Left cardiac atrium (tissue), 4 donors: ENCODE measurements at places on chromosomes 3 and 15.

- no peak for DNase-seq
These were observed 286.3 kb downstream of the ZNF385D start for GRCh38 chr3:21464746-21465145.

- DNase-seq, result no peak
These were observed 38.9 kb upstream of the PIAS1 start for GRCh38 chr15:68015244-68015643.

GRCh38 chr15:82952158-82953081 is at the start of gene HOMER2:
HOMER2 (minus strand) TSS chr15:82952720; CDS start chr15:82952535, 185 bp downstream.
- peak; percentile 25 for DNase-seq

- DNase-seq, result no peak
These were observed 18.8 kb downstream of the ACKR4 start for GRCh38 chr3:132615881-132616280.

GRCh38 chr3:150384296-150385212 is 23.5 kb upstream of the TSC22D2 start:
- peak; percentile 31 for DNase-seq

DNA sequence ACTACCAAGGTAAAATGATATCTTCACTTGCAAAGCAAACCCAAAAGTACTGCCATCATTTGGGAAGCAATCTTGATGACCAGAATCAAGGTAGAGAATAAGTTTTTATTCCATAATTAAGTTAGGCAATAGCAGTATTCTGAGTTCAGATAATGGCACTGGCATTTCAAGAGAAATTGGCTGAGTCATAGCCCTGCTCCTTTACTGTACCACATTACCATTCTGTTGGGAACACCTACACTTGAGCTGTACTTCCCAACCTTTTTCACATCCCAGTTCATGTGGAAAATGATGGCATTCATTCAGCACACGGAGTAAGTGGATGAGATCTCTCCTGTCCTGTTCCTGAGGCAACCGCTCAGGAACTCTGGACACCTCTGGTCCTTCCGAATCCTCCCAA is 311.6 kb upstream of the TPRG1 start:
- DNase-seq, result no peak

DNA sequence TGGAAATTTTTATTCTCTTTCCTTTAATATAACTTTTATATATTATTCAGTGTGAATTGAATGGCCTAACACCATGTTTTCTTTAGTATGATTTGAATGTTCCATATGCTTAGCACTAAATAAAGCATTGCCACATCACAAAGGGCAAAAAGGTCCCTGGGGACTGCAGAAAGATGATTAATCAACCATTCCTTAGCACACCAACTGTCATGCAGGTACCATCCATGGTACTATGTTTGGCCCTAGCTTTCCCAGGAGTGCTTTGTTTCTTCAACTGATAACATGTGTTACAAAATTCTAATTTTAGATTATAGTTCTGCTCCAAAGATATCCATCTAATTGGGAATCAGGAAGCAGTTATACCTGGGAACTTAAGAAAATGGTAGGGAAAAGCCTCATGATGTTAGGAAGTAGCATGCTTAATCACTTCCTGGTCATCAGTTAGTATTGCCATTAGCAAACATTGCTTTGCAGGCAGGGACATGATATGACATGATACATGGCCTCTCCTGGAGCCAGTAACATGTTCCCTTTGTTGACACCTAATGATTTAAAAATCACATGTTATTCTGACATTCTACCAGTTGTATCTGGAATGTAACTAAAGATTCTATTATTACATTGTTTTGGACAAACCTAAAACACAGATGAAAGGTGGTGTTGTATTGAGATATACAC is 712.6 kb upstream of the GBE1 start:
- DNase-seq, result no peak

- DNase-seq, result peak; percentile 39
These were observed 105.1 kb upstream of the BCL6 start for GRCh38 chr3:187850258-187850921.

- no peak for DNase-seq
These were observed 622.8 kb upstream of the AGTR1 start for GRCh38 chr3:148074946-148075345.

DNA sequence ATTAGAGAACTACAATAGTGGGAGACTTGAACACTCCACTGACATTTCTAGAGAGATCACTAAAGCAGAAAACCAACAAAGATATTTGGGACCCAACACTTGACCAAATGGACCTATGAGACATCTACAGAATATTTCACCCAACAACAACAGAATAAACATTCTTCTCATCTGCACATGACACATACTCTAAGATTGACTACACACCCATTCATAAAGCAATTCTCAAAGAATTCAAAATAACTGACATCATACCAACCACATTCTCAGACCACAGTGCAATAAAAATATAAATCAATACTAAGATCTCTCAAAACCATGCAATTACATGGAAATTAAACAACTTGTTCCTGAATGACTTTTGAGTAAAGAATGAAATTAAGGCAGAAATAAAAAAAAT is 473.7 kb downstream of the LPP start:
- DNase-seq, result no peak

- no peak for DNase-seq
These were observed 740 bp upstream of the NSMCE3 start for GRCh38 chr15:29270169-29270955.

DNA sequence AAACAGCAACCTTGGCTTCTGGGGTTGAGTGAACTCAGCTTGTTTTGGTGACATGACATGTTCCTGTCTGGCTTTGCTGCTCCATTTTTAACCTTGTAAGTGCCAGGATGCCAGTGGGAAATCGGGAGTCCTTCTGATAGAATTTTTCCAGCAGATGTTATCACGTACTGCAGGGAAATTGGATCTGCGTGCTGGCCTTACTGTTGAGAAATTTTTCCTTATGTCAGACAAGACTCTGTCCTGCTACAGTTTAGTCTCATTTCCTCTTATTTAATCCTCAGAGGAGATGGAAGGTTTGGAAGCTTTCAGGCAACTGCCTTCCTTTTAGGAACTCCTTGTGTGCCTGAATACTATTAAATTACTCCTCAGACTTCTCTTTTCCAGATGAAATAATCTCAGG is 80.6 kb downstream of the PGPEP1L start:
- DNase-seq, result no peak

GRCh38 chr3:194472290-194472920 is 14.4 kb downstream of the ATP13A3 start:
- DNase-seq, result no peak

DNA sequence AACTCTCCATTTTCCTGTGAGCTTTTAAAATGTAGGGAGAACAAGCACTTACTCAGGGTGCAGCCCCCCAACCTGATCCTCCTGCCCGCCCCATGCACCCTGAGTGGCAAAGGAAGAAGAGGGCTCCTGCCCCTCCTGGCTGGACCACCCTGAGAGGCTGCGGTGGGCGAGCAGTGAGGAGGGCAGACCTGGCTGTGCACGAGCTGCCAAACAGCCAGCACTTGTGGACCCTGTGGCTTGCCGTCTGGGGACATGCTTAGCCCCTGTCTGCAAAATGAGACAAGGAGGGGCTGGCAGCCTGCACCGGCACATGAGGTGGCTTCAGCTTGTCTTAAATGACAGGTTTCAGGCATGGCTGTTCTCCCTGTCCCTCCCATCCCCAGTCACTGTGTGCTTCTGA is 18.6 kb downstream of the ATP10A start:
- no peak for DNase-seq

DNA sequence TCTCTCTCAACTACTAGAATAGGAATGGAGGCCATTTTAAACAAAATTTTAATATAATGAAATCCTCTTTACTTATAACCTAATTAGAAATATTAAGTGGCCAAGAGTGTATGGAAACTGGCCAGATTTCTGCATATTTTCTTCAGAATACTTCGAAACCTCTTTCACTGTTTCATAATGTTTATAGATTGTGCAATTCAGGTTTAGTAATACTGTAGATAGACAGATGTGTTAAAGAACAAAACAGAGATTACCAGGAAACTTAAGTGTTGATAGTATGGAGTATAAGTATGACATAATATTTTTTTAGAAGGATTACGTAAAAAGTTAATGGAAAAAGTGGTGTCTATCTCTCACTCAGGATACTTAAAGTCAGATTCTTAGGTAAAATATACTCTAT is 4.7 kb downstream of the ABHD5 start:
- DNase-seq, result no peak

- DNase-seq, result no peak
These were observed 722.9 kb upstream of the CFAP20DC start for GRCh38 chr3:59772416-59773408.
